ENCODE measurements at places on chromosomes 1 and 21.

- DNase-seq = no peak
These were observed at the start of gene PLEKHN1 for GRCh38 chr1:966135-966703. Gene PLEKHN1, plus strand, starts transcription at chr1:966482. Its CDS starts 50 bp downstream, at chr1:966532.

GRCh38 chr1:210598135-210598652, 269.5 kb downstream of the HHAT start:
- peak; percentile 44 for DNase-seq

- DNase-seq = peak; percentile 43
These were observed 148.4 kb upstream of the MAP1LC3C start for GRCh38 chr1:242147096-242147976.

DNA sequence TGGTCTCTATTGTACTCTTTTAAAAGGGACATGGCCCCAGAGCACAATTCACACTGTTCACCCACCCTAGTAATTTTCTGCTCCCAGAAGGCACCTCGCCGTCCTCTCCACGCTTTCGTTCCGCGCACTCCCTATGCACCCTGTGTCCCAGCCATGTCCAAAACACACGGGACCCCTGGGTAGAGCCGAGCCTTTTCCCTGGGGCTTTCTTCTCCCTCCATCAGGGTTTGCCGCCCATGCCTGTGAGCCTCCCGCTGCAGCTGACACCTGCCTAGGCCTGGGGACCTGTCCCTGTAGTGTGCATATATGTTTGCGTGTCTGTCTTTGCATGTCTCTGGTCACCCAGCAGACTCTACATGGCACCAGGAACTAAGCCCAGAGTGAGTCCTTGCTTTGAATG, 302.7 kb downstream of the PCP4 start:
- no peak for DNase-seq

- no peak for DNase-seq
These were observed 55.2 kb downstream of the PCNX2 start for GRCh38 chr1:233240371-233240770.

DNA sequence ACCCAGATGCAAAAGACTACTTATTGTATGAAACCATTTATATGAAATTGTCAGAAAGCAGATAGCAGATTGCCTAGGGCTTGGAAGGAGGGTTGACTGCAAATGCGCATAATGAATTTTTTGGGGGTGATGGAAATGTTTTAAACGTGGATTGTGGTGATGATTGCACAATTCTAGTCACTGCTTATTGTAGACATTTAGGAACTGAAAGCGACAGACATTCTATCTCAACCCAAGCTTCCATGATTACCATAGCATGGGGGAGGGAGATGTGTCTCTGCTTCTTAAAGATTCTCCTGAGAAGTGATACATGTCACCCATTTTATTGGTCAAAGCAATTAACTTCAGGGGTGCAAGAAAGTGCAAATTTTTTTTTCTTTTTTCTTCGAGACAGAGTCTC, 2.8 kb upstream of the MTF2 start:
- peak; percentile 81 for DNase-seq

Measured in SIG-M5 (cell line).